ENCODE measurements at places on chromosomes 6 and 20.

DNA sequence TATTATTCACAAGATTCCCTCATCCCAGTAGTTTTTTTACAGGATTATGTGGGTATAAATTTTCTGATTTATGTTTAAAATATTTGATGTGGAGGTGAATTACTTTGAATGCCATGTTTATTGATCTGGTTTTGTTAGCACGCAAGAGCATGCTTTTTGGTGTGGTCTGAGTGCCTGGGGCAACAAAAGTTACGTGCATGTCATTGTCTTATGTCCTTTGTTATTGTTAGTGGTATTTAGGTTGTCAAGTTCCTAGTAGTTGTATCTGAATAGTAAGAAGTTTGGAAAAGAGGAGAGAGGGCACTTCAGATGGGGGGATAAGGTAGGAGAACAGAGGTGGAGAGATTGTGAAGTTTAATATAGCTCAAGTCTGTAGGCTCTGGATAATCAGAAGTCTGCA is 95.0 kb downstream of the ATRN start:
- DNase-seq: no peak

- DNase-seq: no peak
Measured at GRCh38 chr6:131781687-131782086, 26.1 kb upstream of the ENPP1 start.

GRCh38 chr6:165659945-165660856 is 2.8 kb downstream of the PDE10A start:
- DNase-seq: no peak

DNA sequence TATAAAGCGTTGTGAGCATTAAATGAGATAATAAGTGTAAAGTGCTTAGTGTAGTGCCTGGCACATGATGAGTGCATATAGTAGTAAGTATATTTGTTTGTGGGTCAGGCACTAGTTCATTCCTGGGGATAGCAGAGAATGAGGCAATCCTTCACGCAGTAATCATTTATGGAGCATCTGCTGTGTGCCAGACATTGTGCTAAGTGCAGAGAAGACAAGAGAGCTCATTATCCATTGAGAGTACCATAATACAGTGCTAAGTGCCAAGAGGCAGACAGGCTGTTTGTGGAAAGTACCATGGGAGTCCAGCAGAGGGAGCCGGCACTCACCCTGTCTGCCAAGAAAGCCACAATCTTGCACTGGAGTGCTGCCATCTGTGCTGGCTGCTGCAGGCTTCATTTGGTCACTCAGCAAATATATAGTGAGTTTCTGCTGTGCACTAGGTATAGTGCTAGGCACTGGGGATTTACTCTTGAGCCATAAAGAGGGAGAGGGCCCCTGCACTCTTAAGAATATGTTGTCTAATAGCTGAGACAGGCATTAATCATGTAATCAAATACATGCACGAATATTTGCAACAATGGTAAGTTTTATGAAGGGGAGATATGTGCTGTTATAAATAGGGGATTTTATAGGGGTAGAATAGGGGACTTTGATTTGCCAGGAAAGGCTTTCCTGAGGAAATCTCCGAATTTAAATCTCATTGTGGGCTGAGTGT is 12.9 kb upstream of the MROH8 start:
- peak; percentile 89 for DNase-seq

- DNase-seq: no peak
Measured at GRCh38 chr20:51799401-51799860, 2.9 kb downstream of the SALL4 start.

GRCh38 chr6:100881707-100882040 is 545 bp upstream of the ASCC3 start:
- DNase-seq: no peak

DNA sequence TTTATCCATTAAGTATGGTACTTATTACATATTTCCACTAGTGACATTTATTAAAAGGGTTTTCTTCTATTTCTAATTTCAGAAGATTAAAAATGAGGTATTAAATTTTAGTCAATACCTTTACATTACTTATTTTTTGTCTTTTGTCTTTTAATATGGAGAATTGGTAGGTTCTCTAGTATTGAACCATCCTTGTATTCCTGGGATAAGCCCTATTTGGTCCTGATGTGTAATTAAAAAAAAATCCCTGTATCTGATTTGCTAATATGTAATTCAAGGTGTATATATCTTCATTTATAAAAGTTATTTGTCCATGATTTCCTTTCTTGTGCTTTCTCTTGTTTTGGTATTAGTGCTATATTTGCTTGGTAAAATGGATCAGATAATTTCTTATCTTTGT is 153.7 kb downstream of the TRMT11 start:
- DNase-seq: no peak

DNA sequence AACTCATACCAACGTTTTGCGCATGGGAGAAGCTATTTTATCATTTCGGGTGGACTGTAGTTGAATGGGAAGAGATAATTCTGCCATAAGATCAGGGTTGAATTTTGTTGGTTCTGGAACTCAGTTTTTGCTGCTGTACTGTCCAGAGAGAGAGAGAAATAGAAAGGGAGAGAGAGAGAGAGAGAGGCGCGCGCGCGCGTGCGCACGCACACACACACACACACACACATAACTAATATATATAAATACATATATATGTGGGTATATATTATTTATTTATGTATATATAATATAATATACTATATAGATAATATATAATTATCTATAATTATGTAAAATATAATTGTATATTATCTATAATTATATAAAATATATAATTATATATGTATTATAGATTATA is 21.9 kb downstream of the ATRN start:
- no peak for DNase-seq

- DNase-seq: no peak
Measured at GRCh38 chr20:4130404-4131189, 115.2 kb upstream of the RNF24 start.

DNA sequence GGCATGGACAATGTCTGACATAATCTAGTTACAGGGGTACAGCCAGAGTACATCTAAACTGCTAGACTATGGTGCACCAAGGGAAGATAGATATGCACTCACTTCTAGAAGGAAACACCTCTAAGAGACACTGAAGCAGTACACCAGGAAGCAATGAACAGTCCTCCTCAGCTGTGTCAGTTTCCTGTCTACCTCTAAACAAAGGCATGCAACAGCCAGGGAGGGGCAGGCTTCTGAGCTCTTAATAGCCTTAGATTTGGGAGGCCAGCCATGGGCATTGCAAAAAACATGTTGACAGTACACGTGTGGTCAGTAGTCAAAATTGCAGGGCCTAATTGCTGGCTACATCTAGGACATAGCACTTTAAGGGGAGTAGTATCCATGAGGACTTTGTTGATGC is 21.4 kb downstream of the CRYBG1 start:
- DNase-seq: no peak

DNA sequence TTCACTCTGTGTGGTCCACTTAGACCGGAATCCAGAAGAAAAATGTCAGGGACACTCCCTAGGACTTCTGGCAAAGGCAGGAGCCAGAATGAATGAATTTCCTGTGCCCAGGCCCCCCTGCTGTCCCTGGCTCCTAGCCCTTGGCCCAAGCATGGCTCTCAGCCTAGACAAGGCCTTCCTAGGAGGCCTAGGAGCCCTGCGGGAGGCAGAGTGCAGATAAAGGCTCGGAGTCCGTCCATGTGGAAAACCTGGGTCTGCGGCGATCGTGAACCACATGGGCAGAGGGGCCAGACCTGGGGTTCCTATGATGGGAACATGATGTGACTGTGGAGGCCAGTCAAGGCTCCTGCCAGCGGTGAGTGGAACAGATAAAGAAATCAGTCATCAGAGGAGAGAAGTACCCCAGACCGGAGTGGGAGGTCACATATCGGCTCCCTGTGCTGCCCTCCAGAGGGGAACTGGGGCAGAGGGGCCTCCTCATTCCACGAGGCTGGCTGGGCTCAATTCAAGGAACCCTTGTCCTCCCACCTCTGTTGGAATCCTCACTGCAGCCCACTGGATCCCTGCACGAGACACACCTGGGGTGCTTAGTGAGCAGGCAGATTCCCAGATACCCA is 5.9 kb upstream of the VSTM2L start:
- no peak for DNase-seq

DNA sequence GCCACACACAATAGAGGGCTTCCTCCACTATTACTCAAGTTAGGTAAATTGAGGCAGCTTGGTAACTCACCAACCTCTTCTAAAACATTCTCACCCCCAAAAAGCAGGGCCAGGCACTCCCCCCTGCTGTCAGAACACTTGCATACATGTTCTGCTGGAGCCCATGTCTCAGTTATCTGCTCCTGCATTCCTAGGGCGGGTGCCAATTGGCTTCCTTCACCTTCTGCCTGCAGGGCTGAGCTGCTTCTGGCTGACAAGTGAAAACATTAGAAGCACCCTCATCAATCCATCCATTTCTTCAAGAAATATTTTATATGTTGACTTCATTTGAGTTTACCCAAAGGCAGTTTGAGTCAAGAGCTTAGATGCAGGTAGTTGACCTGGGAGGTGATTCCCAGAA is 4.5 kb upstream of the ENTPD6 start:
- DNase-seq: no peak

DNA sequence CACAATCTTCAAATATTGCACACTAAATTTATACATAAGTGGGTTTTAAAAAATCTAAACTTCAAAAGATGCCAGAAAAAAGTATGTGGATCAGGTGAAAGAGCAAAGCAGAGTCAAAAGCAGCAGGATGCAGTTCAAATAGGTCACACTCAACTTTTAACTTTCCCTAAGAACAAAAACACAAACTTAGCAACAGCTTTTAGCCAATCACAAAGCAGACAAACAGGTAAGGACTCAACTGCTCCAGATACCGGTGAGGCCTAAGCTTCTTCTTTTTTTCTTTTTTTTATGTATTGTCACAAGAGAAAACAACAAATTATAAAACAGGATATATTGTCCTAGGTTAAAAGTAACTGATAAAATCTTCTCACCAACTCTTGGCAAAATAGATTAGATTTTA is 74.7 kb downstream of the SESN1 start:
- peak; percentile 83 for DNase-seq

GRCh38 chr6:67643281-67643680 is 991.8 kb upstream of the ADGRB3 start:
- no peak for DNase-seq

GRCh38 chr6:147507162-147508041 is 1.1 kb upstream of the SAMD5 start:
- no peak for DNase-seq

DNA sequence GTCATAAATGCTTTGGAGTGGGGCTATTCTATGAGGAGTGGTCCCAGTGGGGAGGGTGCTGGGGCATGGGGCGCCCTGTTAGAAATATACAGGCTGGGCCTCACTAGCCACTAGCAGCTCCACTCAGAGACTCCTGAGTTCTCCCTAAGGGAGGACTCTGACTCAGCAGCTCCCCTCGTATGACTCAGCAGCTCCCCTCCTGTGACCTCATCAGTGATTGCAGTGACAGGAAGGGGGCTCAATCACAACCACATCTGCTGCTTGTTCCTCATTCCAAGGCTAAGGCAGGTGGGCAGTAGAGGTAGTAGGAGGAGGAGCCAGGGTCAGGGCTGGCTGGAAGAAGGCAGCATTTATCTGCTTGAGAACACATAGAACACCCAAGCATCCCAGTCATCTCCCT is 73.7 kb downstream of the PRND start:
- no peak for DNase-seq

GRCh38 chr6:106894978-106895702 is 79.4 kb downstream of the CD24 start:
- no peak for DNase-seq

- no peak for DNase-seq
Measured at GRCh38 chr20:17850684-17851026, 117.9 kb downstream of the SNX5 start.

DNA sequence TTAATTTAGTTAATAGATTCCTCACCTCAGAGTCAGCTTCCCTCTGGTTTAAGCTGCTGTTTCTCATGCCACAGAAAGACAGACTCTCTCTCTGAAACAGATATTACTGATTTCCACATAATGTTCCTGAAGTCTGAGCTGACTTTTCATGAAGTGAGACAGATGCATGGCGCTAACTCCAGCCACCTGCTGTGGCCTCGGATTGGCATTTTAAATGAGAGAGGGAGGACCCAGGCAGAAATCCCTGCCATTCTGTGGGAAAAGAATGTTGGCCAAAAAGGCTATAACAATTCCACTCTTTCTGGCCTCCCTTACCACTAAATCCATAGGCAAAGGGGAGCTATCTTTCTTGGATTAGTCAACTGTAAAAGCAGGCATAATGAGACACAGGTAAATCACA is 354.1 kb upstream of the CDH4 start:
- DNase-seq: no peak

GRCh38 chr6:163461696-163462095 is 47.2 kb downstream of the QKI start:
- no peak for DNase-seq

GRCh38 chr6:36350082-36350481 is 13.4 kb upstream of the BNIP5 start:
- DNase-seq: no peak
